NCI-H1694 treated with DMSO at 0.1 percent for 48 hours (cell line): ENCODE measurements at places on chromosomes 7 and 10.

DNA sequence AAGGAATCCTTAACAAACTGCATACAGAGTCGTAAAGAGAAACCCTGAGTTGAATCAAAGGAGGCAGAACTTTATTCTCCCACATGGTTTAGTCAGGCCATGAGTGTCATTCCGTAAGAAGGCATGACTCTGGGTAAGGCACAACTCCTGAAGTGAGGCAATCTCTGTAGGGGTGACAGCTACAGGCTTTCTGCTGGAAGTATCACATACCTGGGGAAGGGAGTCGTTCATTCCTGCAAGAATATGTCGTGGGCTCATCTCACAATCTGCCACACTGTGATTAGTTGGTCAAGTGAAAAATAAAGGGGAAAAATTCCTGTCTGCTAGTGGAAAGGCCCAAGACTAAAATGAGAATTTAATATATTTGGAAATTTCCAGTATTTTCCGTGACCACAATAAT lies 392.6 kb downstream of the POM121L12 start:
- no peak for DNase-seq

- no peak for DNase-seq
Observed at GRCh38 chr7:132527467-132528410, 48.5 kb downstream of the PLXNA4 start.

- DNase-seq = no peak
Observed at GRCh38 chr10:76440426-76440825, 1009.0 kb downstream of the LRMDA start.

- DNase-seq = no peak
Observed at GRCh38 chr10:123568751-123569150, 97.4 kb upstream of the GPR26 start.

- DNase-seq = no peak
Observed at GRCh38 chr10:16386855-16387254, 50.0 kb upstream of the PTER start.

DNA sequence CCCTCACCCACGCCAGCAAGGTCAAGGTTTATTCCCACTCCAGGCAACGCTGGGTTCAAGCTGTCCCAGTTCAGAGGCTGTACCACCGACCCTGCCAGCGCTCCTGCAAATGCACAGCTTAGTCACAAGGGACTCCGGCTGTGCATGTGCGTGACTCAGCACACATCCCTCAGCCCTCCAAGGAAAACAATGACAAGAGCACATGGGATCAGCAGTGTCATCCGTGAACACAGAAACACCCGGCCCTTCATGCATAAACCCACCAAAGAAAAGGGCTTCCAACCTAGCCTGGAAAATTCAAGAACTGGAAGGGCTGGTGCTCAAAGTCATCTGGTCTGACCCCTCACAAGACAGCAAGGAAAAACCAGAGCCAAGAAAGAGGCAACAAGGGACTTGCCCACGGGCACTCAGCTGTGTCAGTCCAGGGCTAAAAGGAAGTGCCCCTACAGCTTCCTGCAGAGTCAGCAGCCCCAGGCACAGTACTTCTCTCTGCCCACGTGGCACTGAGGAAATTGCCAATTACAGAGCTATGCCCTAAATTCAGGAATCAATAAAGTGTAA lies 106.1 kb downstream of the KCNMA1 start:
- peak; percentile 15 for DNase-seq

GRCh38 chr10:73253225-73253555 lies 746 bp upstream of the MRPS16 start:
- no peak for DNase-seq

- no peak for DNase-seq
Observed at GRCh38 chr10:103724771-103725170, 130.6 kb downstream of the SH3PXD2A start.

GRCh38 chr7:93715234-93715633 lies 140.7 kb upstream of the CALCR start:
- DNase-seq = peak; percentile 19

GRCh38 chr7:82469207-82469606 lies 25.6 kb upstream of the CACNA2D1 start:
- DNase-seq = no peak

DNA sequence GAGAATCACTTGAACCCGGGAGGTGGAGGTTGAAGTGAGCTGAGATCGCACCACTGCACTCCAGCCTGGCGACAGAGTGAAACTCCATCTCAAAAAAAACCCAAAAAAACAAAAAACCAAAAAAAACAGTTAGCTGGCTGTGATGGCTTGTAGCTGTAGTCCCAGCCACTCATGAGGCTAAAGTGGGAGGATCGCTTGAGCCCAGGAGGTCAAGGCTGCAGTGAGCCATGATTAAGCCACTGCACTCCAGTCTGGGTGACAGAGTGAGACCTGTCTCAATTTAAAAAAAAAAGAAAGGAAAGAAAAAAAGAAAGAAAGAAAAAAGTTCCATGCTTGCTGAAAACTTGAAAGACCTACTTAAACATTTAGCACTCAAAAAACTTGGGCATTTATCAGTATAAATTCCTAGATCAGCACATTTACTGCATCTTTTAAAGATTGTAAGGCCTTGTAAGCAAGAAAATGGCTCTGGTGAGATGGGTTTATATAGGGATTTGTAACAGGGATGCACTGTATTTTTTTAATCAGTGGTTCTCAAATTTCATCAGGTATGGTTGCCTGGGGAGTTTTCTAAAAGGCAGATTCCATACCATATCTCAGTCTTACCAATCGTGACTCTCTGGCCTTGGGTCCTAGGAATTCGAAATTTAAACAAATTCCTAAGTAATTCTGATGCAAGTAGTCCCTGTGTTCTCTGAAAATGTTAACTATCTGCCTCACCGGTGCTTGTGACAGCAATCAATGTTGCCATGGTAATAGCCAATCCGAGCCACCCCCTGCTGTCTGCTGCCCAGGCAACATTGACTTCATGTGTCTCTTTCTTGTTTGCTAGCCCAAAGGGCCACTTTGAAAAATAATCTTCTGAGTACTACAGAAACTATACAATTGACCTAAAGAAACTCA lies 11.5 kb upstream of the NT5C2 start:
- no peak for DNase-seq

DNA sequence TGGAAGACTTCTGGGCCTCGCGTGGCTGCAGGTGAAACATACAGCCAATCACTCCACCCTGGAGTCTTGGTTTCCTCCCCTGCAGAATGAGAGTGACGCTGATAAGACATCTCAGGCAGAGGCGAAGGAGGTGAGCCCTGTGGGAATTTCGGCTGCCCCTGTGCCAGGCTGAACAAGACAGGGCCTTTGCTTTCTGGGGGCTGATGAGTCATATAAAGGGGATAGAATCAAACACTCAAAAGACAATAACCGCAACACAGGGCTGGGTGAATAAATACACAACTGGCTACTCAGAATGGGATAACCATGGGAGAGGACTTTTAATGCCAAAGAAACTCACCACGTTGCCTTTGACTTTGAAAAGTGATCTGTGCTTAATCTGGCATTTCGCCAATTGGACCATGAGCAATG lies 143.8 kb downstream of the KCNMA1 start:
- DNase-seq = no peak

DNA sequence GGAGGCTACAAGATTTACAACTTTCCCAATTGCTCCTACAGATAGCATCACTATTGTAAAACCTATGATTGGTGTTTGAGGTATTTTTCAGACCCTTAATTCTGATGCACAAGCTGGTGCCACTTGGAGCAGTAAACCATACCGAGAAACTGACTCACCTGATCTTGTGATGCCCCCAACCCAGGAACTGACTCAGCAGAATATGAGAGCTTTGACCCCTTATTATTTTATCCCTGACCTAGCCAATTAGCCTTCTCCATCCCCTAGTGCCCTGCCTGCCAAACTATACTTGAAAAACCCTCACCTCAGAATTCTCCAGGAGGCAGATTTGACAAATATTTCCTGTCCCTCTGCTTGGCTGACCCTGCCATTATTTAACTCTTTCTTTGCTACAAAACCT lies 585.9 kb upstream of the GHITM start:
- DNase-seq = no peak

DNA sequence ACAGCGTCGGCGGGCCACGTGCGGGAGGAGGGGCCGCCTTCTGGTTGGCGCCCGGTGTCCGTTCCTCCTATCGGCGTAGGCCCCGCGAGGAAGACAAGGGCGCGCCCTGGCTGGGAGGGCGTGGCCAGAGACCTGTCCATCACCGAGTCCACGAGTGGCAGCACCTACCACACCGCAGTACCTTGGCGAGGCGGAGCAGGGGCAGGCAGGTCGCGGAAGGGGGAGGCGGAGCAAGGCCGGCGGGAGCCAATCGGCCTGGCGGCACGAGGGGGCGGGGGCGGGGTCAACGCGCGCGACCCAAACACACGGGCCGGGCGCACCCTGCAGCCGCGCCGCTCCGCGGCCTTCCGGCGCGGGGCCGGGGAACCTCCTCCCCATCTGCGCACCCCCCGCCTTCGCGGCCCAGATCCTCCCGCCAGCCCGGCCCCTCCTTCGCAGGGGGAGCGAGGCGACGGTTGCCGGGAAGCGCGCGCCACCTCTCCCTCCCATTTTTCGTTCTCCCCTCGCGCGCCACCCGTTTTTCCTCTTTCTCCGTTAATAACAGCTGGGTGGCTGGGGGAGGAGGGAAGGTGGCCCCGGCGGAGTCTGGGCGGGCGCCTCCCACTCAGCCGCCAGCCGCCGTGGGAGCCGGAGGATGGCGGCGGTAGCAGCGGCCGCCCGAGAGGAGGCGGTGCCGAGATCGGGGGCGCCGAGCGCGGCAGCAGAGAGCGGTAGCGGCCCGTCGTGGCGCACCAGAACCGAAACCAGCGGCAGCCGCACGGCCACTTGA lies at the start of gene ZNRF2:
Gene ZNRF2 (plus strand): TSS at position 300 of the 769 bp plus-strand sequence. CDS start 761 bp downstream, outside the sequence.
- DNase-seq = peak; percentile 99

GRCh38 chr10:78543749-78544362 lies 510.2 kb downstream of the RPS24 start:
- no peak for DNase-seq

DNA sequence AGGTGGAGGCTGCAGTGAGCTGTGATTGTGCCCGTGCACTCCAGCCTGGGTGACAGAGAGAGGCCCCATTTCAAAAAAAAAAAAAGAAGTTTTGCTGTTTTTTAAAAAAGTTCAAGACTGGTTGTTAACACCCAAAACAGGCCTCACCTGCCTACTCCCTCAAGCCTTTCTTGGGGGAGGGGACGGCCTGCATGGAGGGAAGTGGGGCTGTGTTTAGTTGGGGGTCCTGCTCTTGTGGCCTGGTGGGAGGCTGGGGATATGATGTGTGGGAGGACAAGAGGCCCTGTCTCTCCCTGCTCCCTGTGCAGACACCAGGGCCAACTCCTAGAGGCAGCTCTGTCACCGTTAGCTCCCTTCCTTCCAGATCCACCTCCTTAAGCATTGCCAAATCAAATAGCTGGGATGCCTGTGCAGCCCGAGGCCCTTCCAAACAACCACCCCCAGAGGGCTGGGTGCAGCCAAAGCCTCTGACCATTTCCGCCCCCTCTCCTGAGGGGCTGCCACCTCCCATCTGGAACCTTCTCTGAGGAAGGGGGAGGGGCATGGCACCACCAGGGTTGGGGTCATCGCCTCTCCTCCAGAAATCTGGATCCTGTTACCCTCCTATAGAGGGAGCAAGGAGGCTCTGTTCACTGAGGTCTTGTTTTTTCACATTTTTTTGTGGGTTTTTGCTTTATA lies 32.9 kb upstream of the ANKRD2 start:
- DNase-seq = no peak
